Hepatocyte (in vitro differentiated cells): ENCODE measurements at places on chromosomes 2 and 18.

DNA sequence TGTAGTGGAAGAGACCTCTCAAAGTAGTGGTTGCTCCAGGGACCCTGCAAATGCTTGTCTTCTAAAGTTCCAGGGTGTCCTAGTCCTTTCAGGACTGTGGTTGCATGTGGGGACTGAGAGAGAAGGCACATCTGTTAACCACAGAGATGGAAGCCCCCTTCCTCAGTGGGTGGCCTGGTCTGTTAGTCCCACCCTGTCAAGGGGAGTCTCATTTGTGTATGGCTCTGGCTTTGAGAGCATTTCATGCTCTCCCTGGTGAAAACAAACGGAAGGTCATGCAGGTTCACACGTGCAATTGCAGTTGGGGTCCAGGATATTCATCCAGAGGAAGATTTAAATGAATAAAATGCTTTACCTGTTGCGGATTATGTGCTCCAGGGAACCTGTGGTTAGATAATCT, 219.6 kb downstream of the PRKCE start:
- no peak for DNase-seq

- peak; percentile 51 for DNase-seq
Observed at GRCh38 chr2:74917702-74918619, 40.5 kb upstream of the POLE4 start.

GRCh38 chr2:216777637-216778273, 82.1 kb downstream of the TNP1 start:
- peak; percentile 73 for DNase-seq

GRCh38 chr18:61782545-61782944, 110.3 kb downstream of the RNF152 start:
- DNase-seq: no peak

DNA sequence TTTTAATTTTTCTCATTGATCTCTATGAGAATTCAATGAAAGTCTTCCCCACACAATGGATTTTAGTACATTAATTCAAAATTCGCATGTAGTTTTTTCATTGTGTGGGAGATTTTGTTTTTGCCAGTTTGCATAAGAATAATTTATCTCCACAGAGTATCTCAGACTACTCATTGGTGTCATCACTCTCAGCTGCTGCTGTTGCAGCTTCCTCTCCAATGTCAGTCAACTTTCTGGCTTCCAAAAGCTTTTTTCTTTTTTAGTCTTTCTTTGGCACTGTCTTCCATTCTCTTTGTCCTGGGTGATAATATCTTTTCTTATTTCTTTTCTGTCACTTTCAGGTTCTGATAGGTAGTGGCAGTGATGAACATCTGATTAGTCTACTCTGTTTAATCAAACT, 50.5 kb downstream of the PTRHD1 start:
- no peak for DNase-seq

GRCh38 chr2:159177957-159178356, 108.5 kb downstream of the WDSUB1 start:
- DNase-seq: no peak

DNA sequence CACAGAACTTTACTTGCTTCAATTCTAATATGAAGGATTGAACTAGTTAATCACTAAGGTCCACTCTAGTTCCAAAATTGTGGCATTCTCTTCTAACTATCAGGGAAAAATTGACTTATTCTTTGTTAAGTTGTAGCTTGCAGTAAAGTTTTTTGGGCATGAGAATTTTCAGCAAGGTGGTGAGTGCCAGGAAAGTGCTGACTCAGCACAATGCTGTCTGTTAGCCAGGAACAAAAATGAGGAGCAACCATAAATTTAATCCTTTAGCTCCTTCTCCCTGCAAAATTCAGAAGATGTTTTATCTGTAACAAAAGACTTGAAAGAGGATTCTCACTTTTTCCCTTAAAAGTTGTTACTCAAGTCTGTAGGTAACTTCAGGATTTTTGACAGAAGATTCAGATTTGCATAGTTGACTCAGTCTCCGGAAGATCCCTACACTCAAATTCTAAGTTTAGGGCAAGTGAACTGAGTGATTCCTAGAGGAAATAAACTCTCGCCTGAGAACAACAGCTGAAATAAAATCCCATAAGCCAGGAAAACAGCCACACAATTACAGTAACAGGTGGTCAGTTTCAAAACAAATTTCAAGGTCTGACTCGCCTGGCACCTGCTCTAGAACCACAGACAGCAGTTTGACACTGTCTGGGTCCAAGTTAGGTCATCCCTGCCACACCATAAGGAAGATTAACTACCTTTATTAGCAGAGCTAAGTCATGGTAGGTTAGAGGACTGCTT, 20.2 kb upstream of the DARS1 start:
- DNase-seq: no peak

- no peak for DNase-seq
Observed at GRCh38 chr2:171154348-171154747, 6.3 kb downstream of the TLK1 start.

- peak; percentile 84 for DNase-seq
Observed at GRCh38 chr2:176638167-176639015, 369.1 kb downstream of the MTX2 start.

DNA sequence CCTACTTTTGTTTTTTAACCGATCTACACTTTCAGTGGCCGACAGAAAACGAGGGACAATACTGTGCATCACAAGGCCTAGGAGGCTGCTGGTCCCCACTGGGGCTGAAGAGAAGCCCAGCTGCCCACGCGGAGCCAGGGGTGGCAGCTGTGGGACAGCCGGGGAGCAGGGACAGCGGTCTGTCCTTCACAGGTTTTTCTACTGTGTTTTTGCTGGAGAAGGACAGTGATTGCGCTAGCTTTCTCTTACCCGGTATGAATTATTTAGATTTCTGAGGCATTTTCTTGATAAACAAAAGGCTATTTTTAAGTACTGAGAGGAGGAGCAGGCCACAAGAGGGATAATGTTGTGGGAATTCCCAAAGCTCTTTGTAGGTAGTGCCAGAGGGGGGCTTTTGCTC, 219.8 kb downstream of the ATAD2B start:
- DNase-seq: no peak

GRCh38 chr2:217273162-217273561, 413.3 kb upstream of the TNP1 start:
- DNase-seq: no peak

- DNase-seq: no peak
Observed at GRCh38 chr2:237271698-237272652, 142.0 kb downstream of the COL6A3 start.

- DNase-seq: no peak
Observed at GRCh38 chr2:5661362-5661761, 30.8 kb upstream of the SOX11 start.

GRCh38 chr18:56330366-56331110, 307.9 kb downstream of the TXNL1 start:
- no peak for DNase-seq

- peak; percentile 15 for DNase-seq
Observed at GRCh38 chr2:152846697-152847470, 128.5 kb downstream of the ARL6IP6 start.

- no peak for DNase-seq
Observed at GRCh38 chr18:73119574-73119973, 251.8 kb upstream of the NETO1 start.

- DNase-seq: peak; percentile 92
Observed at GRCh38 chr2:223613017-223613950, 11.1 kb upstream of the SCG2 start.

GRCh38 chr2:6982934-6983589, 65.8 kb downstream of the RNF144A start:
- DNase-seq: no peak

- no peak for DNase-seq
Observed at GRCh38 chr18:13983506-13983905, 68.2 kb upstream of the MC2R start.

GRCh38 chr2:62227386-62228075, 31.6 kb downstream of the B3GNT2 start:
- no peak for DNase-seq

DNA sequence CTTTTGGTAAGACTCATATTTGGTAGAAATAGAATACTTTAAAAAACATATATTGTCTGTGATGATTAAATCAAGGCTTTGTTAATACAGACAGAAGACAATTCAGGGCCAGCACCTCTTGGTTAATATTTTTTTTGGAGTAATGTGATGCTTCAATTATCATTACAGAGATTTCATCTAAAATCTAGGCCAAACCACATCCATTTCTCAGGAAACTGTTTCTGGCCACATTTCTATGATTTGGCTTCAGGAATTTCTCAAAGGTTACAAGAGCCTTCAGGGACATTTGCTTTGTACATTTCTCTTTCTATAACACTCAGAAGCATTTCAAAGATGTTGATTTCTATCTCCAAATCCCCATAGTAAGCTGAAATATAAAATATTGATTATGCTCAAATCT, 614.9 kb downstream of the LRP1B start:
- DNase-seq: no peak

DNA sequence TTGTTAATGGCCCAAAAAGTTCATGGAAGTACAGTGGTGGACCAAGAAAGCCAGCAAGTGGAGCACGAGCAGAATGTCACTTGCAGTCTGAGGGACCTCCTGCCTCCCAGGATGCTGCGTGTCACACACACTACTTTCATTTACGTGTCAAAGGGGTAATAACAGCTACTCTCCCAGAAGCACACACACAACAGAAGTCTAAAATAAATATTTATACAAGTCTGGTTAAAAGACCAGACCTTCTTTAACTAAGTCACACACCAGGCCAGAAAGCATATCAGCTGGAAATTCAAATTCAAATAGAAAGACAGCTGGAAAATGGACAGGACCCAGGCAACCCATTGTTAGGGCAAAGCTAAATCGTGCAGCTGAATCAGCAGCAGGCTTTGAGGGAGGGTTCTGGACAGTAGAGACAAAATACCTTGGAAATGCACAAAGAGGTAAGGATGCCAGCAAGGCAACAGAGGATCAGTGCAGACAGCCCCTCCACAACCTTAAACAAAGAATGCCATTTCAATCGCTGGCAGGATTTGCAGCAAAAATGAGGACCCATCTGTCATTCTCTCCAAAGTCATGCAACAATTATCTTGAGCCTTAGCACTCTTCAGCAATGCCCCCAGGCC, 160.5 kb downstream of the TMEM163 start:
- DNase-seq: no peak

DNA sequence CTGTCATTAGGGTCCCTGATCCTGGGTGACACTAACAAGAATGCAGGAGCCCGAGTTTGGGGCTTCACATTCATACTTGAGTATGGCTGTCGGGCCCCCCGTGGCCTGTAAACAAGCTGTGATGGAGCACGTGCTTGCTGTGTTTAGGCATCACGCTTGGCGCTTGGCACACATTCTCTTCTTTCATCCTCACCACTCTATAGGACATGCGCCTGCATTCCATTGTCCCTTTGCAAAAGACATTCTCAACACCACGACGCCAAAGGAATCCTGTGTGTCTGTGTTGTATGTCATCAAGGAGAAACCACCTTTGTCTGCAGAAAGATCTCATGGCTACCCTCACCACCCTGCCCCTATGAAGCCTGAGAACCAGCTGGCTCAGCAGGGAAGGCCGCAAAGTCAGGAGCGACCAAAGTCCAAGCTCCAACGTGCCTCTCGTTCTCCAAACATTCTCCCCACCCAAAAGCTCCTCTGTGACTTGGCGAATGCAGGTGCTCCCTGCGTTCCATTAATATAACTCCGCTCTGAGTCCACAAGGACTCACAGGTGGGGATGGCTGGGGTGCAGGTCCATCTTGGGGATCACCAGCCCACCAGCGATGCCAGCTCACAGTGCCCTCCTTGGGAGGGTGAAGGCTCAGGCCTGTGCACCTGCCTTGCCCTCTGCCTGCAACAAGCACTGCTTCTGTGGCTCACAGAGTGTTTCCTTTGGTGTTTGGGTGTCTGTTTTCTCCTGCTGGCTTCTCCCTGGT, 6.2 kb upstream of the PER2 start:
- peak; percentile 53 for DNase-seq

DNA sequence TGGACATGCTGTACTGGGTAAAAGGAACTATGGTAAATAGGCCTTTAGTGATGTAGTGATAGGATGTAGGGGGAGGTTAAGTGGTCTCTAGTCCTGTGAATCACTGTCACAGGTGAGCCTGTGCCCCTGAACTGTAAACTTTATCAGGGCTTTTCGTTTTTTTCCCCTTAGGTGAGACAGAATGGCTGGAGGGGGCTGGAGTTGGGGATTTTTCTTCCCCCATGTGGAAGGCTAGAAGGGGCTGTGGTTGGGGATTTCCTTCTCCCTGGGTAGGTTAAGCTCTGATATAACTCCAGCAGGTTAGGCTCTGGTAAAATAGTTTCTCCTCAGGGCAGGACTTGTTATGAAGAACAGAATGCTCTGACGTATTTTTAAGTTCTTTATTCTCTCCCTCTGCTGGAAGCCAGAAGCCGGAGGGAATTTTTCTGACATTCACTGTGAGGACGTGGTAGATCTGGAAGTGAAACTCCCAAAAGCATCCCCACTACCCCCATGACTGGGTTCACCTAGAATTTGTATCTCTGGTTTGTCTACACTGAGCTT, 28.5 kb downstream of the PIKFYVE start:
- no peak for DNase-seq

DNA sequence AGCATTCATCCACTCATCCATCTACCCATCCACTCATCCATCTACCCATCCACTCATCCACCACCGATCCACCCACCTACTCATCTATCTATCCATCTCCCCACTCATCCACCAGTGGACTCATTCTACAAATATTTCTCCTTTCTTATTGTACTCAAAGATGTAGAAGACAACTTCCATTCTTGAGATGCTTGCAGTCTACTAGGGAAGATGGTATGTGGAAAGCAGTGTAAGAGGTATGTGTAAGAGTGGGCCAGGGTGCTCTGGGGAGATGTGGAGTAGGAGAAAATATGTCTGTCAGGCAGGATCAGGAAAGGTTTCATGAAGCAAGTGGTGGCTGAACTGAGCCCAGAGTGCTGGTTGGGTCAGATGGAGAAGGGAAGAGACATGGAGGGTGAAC, 150.8 kb downstream of the CELF4 start:
- DNase-seq: no peak

DNA sequence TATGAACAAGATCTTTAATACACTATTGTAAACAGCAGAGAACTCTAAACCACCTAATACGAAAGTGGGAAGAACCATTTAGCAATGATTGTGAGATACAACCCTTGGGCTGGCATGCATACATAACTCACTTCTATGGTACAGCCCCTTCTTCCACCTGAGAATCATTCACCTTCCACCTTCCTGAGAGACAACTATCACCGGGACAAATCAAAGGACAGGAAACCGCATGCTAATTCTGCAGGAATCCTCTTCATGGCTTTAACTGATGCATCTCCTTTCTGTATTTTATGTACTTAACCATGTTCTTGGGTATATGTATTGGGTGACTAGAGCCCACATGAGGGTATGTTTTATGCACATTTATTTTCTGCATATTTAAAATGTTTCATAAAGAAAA, 123.2 kb downstream of the TRABD2A start:
- DNase-seq: no peak

DNA sequence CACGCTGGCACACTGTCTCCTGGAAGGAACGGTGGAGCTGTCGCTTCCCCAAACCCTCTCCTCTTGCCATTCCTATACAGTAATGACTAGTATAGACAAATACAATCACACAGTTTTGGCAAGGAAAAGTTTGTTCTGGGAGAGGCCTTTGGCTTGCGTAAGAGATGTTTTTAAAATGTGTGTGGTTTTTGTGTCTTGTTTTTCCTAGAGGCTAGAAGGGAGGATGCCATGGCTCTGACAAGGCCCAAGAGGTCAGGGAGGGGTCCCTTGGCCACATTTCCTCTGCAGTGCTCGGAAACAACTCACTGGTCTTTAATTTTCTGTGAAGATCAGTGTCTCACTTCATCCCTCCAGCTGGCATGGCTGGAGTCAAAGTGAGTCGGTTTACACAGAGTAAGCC, 195.9 kb downstream of the SH3RF3 start:
- no peak for DNase-seq

GRCh38 chr2:235727174-235727573, 233.3 kb downstream of the AGAP1 start:
- DNase-seq: no peak
